Smooth muscle cell of the pulmonary artery (primary cell): ENCODE measurements at places on chromosomes 16 and 17. TPM values are rescaled to one million over a fixed set of nuclear protein-coding genes. Genes with fewer than 3 reads are reported as not detected.

LAT gene
- 0.78 and 2.3 TPM in 2 replicates for total RNA-seq

NEUROD2 gene
- total RNA-seq = not detected in 2 replicates

PITPNC1 gene
- 23.2 and 25.7 TPM in 2 replicates for total RNA-seq

NHERF2 gene
- 66.8 and 76.2 TPM in 2 replicates for total RNA-seq

CD300LB gene
- not detected in 2 replicates for total RNA-seq

CD300E gene
- not detected in 2 replicates for total RNA-seq

GNGT2 gene
- not detected in 2 replicates for total RNA-seq

MYH8 gene
- total RNA-seq = not detected in 2 replicates

CACNG1 gene
- total RNA-seq = not detected in 2 replicates

NATD1 gene
- total RNA-seq = 11.2 and 16.3 TPM in 2 replicates
